Activated CD4-positive, CD25-positive, alpha-beta regulatory T cell treated with anti-CD3 and anti-CD28 coated beads, Interleukin-2, amount 50 U/mL, for 16 hours (primary cell): ENCODE measurements at places on chromosomes 4 and X.

GRCh38 chrX:138504273-138504672 is 207.2 kb downstream of the FGF13 start:
- no peak for DNase-seq

- DNase-seq: no peak
Measured at GRCh38 chr4:147782087-147782781, 50.3 kb downstream of the ARHGAP10 start.

DNA sequence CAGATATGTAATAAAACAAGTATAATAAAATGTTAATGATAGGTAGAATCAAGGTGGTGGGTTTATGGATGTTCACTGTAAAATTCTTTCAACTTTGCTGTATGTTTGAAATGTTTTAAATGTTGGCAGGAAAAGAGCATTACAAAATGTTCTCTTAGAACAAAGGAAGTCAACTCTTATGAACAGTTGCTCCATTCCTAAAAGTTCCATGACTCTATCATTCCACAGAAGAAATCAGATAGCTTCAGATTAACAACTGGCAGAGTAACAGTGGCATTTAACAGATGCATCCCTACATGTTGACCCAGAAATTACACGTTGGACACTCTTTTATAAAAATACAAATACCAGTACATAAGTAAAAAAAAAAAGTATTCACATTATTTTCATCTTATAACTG is 2023.7 kb downstream of the ARAP2 start:
- DNase-seq: no peak

- no peak for DNase-seq
Measured at GRCh38 chrX:9670136-9670814, 95.4 kb downstream of the GPR143 start.

DNA sequence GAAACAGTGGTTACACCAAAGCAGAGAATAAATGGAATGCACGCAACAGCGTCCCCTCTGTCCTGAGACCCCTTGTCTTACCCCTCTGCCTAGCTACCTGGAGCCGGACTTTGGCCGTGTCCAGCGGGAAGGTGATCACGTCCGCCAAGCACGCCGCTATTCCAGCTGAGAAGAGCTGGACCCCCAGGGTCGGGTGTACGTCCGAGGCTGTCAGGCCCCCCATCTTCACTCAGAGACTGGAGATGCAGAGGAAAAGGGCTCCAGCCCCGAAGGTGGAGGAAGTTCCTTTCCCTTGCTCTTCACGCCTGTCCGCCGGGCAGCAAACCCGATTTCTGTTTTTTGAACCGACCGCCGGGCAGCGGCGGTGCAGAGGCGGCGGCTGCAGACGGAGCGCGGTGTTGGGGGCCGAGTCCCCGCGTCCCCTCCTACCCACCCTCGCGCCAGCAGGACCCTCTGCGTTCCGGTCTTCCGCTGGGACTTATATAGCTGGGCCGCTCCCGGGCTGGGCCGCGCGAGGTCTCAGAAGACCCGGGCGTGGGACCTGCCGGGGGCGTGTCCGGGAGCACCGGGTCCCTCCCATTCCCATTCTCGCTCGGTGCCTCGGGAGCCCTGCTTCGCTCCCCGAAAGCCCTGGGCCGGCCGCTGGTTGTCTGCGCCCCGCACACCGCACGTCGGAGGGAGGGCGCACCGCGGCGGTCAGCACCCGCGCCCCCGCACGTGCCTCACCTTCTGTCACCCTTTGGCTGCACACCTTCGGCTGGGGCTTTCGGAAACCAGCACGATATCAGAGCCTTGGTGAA is at the start of gene UCP1:
TSS of gene UCP1 (minus strand) at position 455 of the 800 bp plus-strand sequence. CDS start at position 223, 232 bp downstream.
- DNase-seq: no peak

GRCh38 chr4:185717377-185717741 is 94.6 kb downstream of the SORBS2 start:
- DNase-seq: no peak

DNA sequence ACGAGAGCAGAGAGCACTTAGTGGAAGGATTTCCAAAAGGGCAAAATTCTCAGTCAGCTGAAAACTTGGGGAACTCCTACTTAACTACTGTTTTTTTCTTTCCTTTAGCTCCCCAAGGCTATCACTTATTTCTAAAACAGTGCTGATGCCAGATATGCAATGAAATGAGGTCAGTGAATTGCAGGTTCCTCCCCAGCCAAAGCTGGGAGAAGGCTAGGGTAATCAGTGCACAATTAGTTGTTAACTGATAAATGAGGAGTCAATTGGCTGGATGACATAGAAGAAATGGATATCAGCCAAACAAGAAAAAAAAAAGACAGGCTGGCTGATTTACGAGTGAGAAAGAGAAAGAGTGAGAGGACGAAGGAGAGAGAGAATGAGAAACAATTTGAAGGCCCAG is 195.6 kb downstream of the GPC3 start:
- no peak for DNase-seq

- DNase-seq: no peak
Measured at GRCh38 chr4:173990126-173990868, 293.2 kb downstream of the FBXO8 start.

DNA sequence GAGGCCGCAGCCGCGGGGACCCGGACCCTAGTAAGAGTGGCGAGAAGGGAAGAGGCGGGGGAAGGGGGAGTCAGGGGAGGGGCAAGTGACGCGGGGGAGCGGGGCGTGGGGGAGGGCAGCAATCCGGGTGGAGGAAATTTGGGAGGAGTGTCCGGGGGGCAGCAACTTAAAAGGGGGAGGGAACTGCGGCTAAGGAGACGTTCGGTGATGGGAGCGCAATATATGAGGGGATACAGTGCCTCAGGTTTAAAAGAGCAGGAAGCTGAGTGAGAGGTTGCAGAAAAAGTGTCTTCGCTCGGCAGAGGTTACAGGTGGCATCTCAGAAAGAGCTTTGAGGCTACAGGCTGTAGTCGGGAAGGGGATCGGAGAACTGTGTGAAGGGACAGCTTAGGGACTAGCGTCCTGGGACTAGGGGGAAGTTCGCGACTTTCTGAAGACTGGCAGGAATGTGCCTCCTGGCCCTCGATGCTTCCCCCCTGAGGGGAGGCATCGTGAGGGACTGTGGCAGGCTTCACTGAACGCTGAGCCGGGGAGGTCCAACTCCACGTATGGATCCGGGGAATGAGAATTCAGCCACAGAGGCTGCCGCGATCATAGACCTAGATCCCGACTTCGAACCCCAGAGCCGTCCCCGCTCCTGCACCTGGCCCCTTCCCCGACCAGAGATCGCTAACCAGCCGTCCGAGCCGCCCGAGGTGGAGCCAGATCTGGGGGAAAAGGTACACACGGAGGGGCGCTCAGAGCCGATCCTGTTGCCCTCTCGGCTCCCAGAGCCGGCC is 519 bp downstream of the FOXO4 start:
- no peak for DNase-seq

- DNase-seq: no peak
Measured at GRCh38 chr4:184016759-184017668, 111.9 kb downstream of the STOX2 start.

GRCh38 chr4:82677327-82677726 is 115.5 kb upstream of the TMEM150C start:
- DNase-seq: no peak

DNA sequence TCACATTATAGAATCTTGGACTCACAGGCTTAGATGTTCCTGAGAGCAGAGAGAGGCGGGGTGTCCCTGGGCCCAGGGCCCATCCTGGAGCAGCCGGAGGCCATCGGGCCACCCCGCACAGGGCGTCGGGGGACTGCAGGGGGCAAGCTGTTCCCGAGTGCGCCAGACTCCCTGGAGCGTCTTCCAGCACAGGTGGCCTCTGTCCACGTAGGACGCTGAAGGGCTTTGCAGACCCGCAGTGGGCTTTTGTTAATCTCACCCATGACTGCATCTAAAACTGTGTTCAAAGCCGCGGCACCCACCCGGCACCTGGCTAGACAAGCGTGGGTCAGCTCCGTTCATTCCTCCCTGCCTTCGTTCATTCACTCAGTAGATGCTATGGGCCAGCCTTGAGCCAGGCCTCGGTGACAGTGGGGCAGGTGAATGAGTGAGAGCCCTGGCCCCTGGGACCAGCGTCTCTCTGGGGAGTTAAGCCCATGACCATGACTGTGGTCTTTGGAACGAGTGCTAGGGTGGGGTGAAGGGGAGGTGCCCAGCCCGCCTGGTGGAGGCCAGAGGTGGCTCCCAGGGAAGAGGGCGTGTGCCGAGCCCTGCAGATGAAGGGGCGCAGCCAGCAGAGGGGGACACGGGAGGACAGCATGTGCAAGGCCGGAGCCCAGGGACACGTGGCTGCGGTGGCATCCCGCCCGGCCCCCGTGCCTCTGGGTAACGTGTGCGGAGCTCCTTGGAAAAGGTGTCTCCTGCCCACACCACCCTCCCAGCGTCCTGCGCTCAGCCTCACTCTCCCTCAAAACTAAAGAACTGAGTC is 98.3 kb downstream of the HMX1 start:
- DNase-seq: no peak

DNA sequence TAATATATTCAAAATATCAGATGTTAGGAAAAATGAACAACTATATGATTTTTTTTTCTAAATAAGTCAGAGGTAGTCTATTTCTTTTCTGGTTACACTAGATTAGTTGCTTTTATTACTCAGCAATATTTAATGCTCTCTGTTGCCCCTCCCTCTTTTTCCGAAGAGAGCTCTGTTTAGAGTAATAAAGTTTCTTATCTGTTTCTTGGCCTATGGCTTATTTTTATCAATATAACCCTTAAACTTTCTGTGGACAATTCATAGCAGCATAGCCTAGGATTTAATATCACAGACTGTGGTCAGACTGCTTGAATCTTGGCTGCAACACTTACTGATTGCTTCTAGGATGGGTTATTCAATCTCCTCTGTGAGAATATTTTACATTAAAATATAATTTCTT is 2315.4 kb upstream of the AGA start:
- no peak for DNase-seq

DNA sequence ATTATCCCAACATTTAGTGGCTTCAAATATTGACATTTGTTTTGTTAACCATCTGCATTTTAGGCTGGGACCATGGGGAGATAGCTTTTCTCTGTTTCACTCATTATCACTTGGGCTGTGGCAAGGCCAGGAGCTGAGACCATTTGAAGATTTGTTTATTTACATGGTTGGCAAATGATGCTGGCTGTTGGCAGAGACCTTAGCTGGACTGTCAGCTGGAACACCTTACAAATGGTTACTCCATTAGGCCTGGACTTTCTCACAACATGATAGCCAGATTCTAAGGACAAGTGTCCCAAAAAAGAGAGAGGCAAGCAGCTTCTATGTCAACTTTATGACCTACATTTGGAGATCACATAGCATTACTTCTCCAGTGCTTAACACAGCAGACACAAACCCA is 130.4 kb downstream of the INPP4B start:
- no peak for DNase-seq

DNA sequence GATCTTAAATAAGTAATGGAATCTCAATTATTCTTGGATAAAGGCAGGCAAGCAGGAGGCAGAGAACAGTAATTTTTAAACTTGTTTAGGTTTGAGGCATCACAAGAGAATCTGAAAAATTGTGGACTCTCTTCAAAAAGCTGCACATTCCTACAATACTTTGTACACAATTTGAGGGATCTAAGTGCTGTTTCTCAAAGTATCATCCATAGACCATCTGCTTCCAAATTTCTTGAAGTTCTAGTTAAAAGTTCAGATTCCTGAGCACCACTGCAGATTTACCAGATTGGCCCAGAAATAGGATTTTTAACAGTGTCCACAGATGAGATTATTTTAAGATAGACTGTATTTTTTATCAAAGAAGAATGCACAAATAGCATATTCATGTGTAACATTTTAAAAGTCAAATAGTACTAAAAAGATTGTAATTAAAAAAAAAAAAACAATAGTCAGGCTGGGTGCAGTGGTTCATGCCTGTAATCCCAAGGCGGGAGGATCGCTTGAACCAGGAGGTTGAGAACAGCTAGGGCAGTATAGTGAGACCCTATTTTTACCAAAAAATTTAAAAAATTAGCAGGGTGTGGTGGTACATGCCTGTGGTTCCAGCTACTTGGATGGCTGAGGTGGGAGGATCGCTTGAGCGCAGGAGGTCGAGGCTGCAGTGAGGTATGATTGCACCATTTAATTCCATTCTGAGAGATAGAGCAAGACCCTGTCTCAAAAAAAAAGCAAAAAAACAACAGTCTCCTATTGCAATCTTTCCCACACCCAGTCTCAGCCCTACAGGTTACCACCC is 14.2 kb upstream of the FNIP2 start:
- DNase-seq: no peak

DNA sequence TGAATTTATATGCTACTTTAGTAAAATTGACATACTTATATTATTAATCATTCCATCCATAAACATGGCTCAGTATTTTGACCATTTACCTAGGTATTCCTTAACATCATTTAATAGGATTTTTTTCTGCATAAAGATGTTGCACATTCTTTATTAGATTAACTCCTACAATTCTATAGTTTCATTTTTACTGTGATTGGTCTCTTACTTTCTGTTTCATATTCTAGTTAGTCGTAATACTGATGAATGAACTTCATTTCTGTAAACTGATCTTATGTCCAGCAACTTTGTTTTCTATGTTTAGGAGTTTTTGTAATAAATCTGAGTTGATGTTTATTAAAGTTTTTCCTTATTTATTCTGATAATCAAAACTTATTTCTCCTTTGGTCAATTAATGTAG is 278.2 kb upstream of the CXXC4 start:
- no peak for DNase-seq

- no peak for DNase-seq
Measured at GRCh38 chrX:53481093-53481492, 46.9 kb upstream of the HSD17B10 start.

DNA sequence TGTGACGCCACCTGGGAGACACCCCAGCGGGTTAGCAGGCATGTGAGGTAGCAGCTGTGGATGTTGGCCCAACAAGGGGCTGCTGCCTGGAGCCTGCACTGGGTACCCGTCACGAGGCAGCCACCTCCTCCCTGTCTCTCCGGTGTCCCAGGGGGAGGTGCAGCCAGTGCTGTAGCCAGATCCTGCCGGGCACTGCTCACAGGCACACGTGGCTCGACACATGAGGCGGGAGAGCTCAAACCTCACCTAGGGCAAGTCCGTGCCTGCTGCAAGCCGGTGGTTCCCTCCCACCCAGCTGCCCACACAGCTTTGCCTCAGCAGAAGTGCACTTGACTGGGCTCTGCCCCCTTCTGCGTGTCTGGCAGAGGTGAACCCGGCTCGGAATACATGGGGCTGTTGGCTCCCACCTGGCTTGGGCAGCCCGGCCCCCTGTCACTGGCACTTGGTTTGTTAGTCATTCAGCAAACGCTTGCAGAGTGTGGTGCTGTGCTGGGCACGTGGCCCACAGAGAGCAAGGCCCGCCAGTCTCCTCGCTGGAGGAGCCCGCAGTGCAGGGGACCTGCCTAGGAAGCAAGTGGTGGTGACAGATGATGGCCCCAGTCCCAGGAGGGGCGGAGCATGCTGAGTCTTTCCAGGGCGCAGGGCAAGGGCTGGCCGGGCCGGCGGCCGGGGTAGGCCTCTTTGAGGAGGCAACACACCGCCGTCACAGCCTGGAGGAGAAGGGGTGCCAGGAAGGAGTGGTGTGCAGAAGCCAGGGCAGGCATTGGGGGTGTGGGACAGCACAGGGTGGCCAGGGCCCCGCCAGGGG is 10.1 kb upstream of the SH3TC1 start:
- DNase-seq: no peak

DNA sequence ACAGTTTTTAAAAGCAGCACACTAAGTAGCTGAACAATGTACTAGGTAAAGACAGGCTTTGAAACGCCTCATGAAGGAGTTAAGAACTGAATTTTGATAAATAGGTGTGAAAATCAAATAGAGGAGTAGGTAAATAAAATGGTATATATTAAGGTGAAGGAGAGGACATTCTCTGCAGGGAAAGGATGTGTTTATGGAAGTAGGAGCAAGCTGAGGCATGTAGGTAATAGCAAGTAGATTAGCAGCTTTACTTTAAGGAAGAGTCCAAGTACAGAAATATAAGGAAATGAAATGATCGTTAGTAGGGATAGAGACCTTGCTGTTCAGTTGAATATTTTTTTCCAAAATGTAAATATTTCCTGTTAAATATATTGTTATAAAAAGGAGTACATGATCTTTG is 12.5 kb downstream of the METAP1 start:
- no peak for DNase-seq
